ENCODE measurements at places on chromosomes 2 and 18.
A peak's percentile ranks its signal among the peaks of the same experiment; 100 is the strongest.

GRCh38 chr2:190947711-190948251, 66.2 kb downstream of the STAT1 start:
- DNase-seq, result no peak

DNA sequence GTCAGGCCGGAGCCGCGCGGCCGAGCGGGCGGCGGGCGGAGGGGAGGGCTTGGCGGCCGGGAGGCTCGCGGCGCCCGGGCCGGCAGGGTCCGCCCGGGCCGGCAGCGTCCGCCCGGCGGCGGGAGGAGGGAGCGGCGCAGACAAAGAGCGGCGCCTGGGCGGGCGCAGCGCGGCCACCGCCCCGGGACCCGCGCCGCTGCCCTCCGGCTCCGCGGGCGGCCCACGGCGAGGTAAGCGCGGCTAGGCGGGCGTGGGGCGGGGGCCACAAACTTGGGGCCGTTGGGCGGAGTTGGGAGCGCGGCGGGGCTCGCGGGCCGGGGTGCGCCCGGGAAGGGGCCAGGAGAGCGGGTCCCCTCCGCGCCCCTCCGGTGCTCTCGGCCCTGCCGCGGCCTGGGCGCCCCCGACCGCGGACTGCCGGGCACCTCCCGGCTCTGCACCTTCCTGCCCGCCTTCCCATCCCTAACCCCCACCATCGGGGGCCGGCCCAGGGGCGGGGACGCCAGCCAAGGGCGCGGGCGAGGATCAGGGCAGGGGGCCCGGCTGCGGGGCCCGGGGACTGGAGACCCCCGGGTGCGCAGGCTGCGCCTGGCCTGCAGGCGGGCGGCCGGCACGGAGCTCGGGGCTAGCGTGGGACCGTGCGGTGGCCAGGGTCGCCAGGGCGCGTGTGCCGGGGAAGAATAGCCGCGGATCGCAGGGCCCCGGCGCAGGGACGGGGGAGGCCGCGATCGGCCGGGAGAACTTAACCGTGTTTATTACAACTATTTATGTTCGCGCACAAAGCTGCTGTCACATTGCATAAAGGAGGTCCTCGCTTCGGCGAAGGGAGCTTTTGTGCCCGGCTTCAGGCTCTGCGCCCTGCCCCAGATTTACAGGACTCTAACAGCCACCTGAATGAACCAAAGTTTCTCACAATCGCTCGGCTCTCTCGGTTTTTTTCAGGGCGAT, at the start of gene NCK2:
Gene NCK2 (plus strand): TSS at position 4 of the 945 bp plus-strand sequence. CDS start 110,152 bp downstream, outside the sequence.
- DNase-seq, result no peak

DNA sequence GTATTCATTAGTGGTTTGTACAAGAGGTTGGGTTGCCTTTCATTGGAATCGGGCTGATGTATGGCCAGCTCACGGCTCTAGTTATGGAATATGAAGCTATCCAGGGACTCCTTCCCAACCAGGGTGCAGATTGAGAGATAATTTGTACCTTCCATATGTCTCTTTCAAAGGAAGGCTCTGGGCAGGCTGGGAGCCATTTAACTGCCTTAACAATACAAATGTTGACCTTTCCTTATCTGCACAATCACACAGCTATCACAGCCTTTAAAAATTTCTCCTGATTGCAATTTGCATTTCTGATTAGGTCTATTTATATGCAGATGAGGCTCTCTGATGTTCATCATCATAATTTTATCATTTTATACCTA, 58.7 kb downstream of the MYO3B start:
- no peak for DNase-seq

DNA sequence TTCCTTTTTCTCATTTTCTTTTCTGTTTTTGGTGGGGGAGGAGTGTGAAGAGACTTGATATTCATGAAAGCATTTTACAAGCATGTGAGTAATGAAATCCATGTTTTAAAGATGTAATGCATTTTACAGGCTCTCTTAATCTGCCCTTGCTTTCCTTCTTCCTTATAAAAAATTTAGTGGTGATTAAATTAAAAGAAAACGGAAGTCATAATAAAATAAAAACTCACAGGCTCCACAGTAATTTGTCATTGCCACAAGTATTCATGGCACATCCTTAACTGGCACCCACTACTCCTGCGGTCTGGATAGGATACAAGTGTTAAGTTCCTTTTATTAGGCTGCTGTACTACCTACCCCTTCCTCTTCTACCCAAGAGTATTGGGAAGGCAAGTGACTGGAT, 241.2 kb downstream of the SLC4A3 start:
- DNase-seq, result no peak

DNA sequence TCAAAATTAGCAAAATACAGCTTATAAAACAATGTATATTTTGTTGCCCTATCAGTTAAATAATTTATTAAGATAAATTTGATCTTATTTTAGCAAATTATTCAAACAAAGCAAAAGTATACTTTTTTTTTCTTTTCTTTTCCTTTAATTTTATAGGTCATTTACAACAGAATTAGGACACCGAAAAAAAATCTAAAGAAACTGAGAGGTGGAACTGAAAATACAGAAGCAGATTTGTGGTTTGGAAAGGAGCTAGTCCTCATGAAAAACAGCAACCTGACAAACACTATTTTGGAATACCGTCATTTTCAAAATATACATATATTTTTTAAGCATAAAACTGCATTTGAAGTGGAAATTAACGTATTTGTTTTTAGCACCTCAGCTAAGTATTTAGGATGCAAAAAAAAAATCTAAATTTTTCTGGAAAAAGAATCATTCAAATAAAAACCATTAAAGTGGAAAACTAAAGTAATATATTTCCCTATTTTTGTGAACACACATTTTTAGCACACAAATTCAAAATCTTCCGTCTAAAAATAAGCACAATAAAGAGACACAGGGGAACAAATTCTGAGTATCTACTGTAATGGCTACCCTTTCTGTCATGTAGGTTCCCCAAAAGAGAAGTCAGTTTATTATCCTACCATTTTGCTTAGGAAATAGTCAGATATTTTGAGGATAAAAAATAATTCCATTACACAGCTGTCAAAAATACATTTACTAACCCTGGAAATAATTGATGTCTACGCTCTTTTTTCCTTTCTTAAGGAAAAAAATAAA, 2.7 kb downstream of the CCDC88A start:
- DNase-seq, result no peak

GRCh38 chr2:50103442-50103841, 928.5 kb downstream of the NRXN1 start:
- no peak for DNase-seq

- DNase-seq, result no peak
Observed at GRCh38 chr2:46383784-46384456, 86.7 kb downstream of the EPAS1 start.

- DNase-seq, result no peak
Observed at GRCh38 chr2:88252646-88253045, 82.5 kb downstream of the THNSL2 start.

DNA sequence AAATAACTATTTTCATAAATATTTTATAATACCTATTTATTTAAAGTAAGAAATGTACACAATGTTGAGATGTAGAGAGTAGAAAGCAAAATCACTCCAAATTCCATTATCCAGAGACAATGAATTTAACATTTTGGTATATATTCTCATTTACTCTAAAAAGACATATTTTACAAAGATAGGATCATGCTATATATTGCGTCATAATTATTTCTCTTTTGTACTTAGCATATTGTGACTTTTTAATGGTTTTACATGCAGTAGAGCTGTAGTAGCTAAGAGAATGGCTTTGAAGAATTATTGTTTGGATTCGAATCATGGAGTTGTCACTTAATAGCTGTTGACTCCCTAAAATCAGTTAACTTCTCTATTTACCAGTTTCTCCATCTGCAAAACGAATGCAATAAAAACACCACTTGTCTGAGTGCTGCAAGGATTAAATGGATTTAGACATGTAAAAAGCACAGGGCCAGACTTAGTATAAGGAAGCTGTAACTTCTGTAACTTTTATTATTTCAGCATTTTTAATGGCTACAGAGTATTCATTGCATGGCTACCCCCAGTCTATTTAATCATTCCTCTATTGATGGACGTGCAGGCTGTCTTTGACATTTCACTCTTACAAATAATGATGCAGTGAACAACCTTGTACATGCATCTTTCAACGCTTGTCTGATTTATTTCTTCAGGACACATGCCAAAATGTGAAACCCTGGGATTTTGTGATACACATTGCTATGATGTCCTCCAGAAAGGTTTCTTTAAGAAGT, 33.2 kb downstream of the KCNS3 start:
- DNase-seq, result no peak

DNA sequence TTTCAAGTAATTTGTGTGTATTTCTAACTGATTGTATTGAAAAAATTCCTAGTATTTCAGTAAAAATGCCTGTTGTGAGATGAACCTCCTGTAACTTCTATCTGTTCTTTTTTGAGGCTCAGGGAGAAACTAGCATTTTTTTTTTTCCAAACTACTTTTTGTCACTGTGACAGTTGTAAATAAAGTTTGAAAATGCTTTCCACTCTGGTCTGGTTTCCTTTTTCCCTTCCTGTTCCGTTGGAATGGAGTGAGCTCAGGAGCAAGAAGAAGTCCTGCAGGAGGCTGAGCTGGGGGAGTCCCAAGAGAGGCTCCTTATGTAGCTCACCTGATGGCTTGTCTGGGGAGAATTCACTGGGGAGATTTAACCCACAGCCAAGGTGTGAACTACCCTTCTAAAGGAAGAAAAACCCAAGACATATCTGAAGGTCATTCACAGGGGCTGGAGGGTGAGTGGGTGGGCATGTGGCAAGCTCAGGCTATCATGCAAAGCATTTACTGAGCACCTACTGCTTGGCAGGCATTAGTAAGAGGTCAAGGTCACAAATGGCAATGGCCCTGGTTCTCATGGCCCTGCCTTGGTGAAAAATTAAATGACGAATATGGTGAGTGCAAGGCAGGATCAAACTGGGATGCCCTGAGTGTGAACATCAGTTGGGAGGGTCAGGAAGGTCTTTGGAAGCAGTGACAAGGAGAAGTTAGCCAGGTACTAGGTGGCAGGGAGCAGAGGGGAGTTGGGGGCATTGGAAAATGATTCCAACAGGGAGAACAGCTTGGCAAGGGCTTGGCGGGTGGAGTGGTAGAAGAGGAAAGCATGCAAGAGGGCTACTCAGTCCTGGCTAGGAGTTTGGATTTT, 28.7 kb downstream of the LBH start:
- DNase-seq, result no peak

GRCh38 chr2:177724398-177725287, 332.1 kb downstream of the AGPS start:
- DNase-seq, result peak; percentile 2

DNA sequence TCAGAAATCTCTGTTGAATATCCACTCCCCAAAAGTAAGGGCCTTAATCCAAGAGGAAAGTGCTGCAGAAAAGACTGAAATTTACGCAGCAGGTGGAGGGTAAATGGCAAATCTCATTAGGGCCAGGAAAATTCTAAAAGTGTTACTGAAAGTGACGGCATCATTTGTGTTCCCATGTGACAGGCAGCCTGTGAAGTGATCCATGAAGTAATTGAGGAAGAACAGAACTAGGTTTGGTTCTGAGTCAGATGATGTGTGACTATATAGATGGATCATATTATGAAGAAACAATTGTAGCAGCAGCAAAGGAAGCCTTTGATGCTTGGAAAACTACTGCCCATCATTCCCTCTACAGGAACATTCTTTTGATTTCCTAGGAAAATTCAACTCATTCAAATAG, 401.2 kb downstream of the TGIF1 start:
- DNase-seq, result no peak

- no peak for DNase-seq
Observed at GRCh38 chr2:53508667-53509066, 258.9 kb upstream of the CHAC2 start.

DNA sequence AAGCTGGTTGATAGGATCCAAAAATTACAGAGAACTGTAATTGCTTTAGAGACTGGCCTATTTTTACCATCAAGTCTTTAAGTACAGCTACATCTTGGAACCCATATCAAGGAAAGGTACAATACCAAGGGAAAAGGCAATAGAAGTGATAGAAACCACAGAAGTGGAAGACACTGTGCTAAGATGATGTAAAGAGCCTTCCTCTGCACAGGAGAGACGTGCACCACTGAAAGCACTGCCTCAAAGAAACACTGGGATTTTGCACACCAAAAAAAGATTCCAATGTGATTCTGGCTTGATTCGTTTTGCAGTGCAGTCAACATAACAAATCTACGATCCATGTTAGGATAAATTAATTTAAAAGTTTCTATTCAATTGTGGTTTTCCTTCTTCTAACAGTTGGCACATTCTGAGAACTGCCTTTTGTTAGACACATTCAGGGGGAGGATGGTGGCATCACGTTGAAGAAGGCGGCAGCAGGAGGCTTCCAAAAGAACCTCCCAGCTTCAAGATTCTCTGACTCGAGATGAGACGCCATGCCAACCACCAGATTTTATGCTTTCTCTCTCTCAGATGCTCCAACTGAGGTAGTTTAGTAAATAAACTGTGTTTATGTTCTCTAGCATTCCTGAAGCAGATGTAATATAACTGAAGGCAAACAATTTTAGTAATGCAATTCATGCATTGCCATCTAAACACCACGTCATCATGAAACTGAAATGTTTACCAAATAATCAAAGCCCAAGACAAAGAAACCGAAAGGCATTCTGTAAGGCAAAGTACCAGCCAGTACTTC, 102.9 kb downstream of the BCL2 start:
- DNase-seq, result no peak

- DNase-seq, result no peak
Observed at GRCh38 chr2:38975042-38975441, 85.4 kb downstream of the ARHGEF33 start.

DNA sequence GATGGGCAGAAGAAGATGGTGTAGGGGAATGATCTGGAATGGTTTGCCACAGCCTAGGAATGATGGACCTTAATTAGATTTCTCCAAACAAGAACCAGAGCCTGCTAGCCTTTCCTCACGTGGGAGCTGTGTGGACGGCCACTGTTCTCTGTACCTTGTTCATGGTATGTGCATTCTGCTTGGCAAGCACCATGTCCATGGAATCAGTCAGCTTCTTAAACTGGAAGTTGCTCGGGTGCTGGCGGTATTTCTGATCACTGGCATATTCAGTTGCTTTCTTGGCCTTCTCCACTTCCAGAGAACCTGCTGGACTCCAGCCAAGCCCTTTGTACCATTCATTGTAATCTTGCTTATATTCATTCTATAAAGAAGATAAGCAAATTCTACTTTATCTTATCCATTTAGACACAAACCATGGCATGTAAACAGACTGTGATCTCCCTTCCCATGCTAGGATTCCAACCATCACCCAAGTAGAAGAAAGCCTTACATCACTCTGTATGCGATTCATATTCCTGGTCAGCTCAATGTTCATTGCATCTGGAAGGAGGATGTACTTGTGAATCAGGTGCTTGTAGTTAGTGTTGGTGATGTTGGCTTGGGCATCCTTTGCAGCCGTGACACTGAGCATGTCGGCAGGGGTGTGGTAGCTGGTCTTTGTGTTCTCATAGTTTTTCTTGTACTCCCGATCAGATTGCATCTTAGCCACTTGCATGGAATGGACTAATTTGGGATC, 78.4 kb downstream of the NEB start:
- no peak for DNase-seq

- no peak for DNase-seq
Observed at GRCh38 chr2:226882606-226883005, 46.8 kb downstream of the RHBDD1 start.

- no peak for DNase-seq
Observed at GRCh38 chr2:25587361-25587760, 86.0 kb downstream of the DTNB start.

GRCh38 chr18:34651586-34652369, 58.3 kb upstream of the DTNA start:
- no peak for DNase-seq

All from activated CD8-positive, alpha-beta memory T cell treated with anti-CD3 and anti-CD28 coated beads for 1 hour (primary cell).